ENCODE measurements at places on chromosomes 5 and 9.
A peak's percentile ranks its signal among the peaks of the same experiment; 100 is the strongest.

DNA sequence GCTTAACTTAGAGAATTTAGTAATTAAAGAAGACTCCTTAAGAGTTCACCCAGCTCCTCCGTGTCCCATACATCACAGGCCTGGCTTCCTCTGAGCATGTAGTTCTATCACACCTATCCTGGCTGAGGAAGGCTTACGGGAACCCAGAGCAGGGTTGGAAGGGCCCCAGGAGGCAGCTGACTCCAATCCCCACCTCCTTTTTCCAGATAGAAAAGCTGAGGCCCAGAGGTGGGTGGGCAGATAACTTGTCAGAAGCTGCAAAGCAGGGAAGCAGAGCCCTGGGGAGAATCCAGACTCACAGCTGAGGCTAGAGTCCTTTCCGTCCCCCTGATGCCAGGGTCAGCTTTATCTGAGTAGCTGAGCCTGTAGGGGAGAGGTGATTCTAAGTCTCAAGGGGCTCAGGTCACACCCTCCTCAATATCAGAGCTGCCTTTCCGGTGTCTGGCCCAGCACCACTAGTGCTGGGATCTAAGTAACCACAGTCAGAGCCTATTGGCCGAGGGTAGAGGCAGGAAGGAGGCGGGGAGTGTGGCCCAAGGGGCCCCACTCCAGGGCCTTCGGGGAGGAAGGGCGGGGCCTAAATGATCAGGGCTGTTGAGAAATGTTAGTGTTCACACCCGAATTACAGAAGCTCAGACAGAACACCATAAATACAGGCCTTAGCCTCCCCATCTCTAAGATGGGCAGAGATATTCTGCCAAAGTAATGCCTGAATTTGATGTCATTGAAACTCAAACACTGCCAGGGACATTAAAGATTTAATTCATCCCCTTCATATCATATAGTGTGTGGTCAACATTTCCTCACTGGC is 9.9 kb downstream of the CCDC69 start:
- peak; percentile 66 for DNase-seq

GRCh38 chr9:87517732-87518131 is 20.1 kb downstream of the DAPK1 start:
- DNase-seq = no peak

DNA sequence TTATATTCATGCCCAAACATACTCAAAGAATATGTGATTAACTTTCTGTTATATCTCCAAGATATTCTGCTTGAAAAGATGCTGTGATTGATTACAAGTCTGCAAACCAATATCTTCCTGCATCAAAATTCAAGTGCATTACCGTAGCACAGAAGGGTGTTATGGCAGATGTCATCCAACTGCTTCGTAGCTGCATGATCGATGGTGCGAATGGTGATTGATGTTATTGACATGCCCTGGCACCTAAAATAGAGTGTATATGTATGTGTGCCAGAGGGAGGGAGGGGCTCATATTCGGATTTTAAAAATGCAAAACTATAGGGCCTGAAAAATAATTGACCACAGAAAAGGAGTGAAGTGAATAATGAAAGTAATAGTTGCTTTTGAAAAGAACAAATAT is 882.1 kb upstream of the NUDT12 start:
- no peak for DNase-seq

GRCh38 chr9:89863837-89864236 is 259.0 kb downstream of the GADD45G start:
- no peak for DNase-seq

GRCh38 chr5:43121913-43122484 is 1.3 kb downstream of the ZNF131 start:
- no peak for DNase-seq

- no peak for DNase-seq
Measured at GRCh38 chr9:34170237-34170991, 8.4 kb upstream of the UBAP1 start.

- DNase-seq = no peak
Measured at GRCh38 chr9:126450668-126451205, 124.1 kb downstream of the MVB12B start.

DNA sequence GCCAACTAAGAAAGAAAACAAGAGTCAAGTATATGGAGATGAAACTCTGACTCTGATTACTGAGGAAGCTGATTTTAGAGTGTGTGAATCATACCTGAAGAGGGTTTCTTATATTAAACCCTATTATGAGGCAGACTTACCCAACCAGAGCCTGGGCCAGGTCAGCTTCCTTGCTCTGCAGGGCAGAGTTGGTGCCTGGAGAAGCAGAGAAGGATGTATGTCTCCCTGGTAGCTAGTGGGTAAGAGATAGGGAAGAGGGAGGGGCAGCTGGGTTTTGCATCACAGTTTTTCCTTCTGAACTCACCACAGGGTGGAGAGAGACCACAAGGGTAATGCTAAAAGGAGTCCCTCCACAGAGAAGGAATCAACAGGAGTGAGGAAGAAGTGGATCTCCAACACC is 104.1 kb downstream of the CMYA5 start:
- no peak for DNase-seq

- no peak for DNase-seq
Measured at GRCh38 chr9:112046181-112046580, 128.9 kb downstream of the SUSD1 start.

- no peak for DNase-seq
Measured at GRCh38 chr5:150960791-150961396, 56.1 kb upstream of the ZNF300 start.

GRCh38 chr5:127290019-127290945 is at the start of gene MEGF10:
TSS of gene MEGF10 (plus strand) at chr5:127290796. CDS start at chr5:127331309, 40,513 bp downstream.
- no peak for DNase-seq

- no peak for DNase-seq
Measured at GRCh38 chr9:123341816-123342215, 14.2 kb upstream of the CRB2 start.

GRCh38 chr5:172919525-172920446 is 39.4 kb upstream of the RPL26L1 start:
- no peak for DNase-seq

GRCh38 chr9:12702160-12702758 is 9.1 kb downstream of the TYRP1 start:
- DNase-seq = no peak

DNA sequence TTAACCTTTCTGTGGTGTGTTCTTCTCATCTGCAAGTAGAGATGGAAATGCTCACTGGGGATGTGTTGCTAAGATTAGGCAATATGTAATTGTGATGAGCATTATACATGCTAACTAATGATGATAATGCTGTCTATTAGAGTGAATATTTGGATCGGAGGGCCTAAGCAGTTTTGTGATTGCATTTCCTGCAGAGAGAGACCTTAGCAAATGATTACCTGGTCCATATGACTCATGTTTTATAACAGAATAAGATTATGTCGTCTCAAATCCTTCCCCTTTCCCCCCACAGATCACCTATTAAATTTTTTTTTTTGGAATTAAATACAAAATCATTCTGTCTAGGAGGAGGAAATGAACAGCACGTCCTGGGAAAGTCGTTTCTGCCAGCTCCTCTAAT is 82.7 kb downstream of the IZUMO3 start:
- no peak for DNase-seq

- no peak for DNase-seq
Measured at GRCh38 chr5:24162343-24162742, 482.4 kb downstream of the CDH10 start.

DNA sequence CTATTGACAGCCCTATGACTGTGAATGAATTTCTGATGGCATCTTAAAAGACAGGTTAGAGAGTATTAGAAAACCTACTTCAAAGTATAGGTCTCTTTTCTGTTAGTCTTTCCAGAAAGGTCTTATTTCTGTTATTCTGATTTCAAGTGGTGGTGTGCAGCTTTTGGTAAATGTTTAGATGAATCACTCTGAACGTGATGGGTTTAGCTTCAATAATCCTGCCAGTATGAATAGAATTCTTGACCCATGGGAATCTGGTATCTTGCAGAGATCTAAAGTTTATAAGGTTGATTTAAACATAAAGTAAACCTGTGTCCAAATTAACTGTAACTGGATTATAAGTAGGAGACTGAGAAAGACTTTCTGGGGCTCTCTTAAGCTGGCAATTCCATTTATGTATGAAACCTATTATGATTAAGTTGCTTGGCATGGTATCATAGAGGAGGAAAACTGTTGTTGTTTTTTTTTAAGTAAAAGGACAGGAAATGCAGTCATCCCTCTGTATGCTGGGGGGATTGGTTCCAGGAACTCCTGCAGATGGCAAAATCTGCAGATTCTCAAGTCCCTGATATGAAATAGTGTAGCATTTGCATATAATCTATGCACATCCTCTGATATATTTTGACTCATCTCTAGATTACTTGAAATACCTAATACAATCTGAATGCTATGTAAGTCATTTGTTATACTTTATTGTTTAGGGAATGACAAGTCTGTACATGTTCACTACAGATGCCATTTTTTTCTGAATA is 77.0 kb upstream of the ADAMTS19 start:
- no peak for DNase-seq

- DNase-seq = no peak
Measured at GRCh38 chr9:125397736-125398135, 136.1 kb downstream of the GAPVD1 start.

DNA sequence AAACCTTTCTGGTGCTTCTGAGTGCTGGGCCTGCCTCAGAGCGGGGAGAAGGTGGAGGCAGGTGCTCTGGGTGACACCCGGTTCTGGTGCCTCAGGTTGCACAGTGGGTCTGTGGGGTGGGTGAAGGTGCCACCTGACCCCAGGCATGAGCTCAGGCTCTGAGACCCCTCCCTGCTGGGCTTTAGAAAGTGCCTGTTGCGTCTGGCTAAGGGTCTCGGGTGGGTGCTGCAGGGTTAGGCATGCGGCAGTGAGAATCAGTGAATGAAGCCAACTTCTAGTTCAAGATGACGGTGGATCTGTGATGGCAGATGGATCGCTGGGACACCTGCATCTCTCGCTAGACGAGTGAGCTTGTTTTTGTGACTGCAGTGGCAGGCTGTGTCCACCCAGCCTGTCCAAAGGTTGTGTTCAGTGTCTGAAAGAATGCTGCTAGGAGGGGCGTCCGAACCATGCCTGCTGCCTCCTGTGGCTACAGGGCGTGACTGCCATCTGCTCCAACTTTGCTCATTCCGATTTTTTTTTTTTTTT is 5.0 kb downstream of the SQSTM1 start:
- no peak for DNase-seq

GRCh38 chr5:31408814-31409213 is 123.1 kb downstream of the DROSHA start:
- no peak for DNase-seq

DNA sequence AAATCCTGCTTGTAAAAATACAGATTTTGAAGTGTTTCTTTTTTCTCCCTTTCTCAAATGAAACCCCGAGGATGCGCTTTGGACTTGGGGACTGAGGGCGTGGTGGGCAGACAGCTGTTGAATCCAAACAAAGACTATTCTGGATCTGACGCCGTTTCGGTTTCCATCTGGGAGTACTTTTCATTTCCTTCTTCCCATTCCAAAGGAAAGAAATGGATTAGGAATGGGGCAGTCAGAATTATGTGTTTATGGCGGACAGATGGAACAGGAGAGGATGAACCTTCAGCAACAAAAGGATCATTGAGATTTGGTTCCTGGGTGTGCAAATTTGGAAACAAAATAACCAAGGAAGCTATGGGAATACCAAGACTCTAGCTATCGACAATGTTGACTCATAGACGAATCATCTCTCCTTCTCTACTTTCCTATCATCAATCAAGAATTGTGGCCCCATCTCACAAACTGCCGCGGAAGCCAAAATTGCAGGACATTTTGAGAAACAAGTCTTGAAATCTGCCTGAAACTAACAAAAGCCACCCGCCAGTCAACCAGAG is 300.6 kb downstream of the PARP8 start:
- no peak for DNase-seq

DNA sequence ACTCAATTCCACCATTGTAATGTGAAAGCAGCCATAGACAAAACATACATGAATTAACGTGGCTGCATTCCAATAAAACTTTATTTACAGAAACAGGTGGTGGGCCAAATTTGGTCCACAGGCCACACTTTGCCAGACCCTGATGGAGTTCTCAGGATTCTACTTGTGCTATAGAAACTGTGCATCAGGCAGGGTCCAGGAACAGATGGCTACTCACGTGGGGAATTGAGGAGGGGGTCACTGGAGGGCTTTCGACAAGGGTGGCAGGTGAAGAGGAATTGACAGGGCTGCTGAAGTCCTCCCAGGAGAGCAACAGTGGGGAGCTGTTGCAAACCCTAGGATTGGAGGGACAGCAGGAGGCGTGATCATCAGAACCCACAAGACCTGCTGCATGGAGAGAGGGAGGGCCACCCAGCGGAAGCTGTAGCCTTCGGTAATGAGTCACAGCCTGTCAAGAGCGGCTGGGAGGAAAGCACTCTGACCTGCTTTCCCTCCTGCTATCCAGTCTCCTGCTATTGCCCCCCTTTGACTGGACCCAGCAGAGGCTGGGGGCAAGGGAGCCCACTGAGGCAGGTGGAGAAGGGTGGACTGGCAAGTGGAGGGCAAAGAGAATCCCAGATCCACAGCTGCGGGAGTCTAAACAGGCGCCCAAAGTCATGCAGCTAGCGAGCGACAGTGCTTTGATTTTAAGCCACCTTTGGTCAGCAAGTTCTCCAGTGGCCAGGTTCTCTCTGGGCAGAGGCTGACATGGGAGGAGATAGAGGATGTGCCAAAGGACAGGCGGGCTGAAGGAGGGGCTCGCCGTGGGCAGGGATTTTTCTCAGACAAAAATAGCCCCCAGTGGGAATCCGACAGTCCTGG is 138.3 kb upstream of the SMIM23 start:
- no peak for DNase-seq

- no peak for DNase-seq
Measured at GRCh38 chr9:68690088-68690487, 15.0 kb upstream of the PIP5K1B start.

DNA sequence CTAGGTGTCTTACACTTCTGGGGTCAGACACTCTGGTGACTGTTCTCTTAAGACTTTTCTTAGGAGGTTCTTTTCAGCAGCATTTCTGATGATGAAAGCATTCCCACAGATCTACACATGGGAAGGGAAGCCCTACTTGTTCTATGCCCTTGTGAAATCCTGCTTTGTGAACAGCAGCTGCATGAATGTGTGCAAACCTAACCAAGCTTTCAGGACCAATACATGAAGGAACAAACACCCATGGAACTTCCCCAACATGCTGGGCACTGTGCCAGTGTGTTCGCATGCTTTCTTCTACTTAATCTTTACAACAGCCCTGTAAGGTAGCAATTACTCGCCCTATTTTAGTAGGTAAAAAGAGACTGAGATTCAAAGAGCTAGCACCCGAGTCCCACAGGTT is 439.9 kb upstream of the KLF4 start:
- DNase-seq = no peak

DNA sequence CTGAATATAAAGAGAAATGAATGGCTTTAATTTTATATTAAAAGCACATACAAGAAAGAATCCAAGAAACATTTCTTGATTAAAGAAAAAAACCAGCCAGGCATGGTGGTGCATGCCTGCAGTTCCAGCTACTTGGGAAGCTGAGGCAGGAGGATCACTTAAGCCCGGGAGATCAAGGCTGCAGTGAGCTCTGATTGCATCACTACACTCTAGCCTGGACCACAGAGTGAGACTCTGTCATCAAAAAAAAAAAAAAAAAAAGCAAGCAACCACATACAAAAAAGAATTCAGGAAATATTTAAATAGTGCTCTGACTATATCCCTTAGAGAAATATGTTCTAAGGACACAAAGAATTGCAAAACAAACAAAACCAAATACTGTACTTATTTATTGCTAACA is 2.5 kb upstream of the PLAC8L1 start:
- no peak for DNase-seq

Measured in stimulated activated CD8-positive, alpha-beta memory T cell treated with anti-CD3 and anti-CD28 coated beads, Interleukin-2, amount 100 ng/mL, for 1 hour (primary cell).